ENCODE measurements at places on chromosomes 7 and 10.

DNA sequence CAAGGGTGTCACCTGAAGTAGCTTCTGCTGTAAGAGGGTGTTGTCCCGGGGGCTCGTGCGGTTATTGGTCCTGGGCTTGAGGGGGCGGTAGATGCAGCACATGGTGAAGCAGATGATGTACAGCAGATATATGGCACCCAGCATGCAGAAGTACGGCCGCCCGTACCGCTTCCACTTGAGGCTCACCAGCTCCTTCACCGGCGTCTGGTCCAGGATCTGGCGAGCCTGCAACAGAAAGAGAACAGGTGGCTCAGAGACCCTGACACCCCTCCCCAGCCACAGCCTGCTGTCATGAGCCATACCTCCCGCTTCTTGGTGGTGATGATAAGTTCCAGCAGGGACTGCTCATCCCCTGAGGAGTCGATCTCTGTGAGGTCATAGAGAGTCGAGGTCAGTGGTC, 10.1 kb downstream of the TRPV6 start:
- DNase-seq: no peak

- DNase-seq: peak; percentile 64
These were observed 10.4 kb downstream of the STMP1 start for GRCh38 chr7:135672560-135673359.

GRCh38 chr7:31102973-31103850, 51.1 kb downstream of the ADCYAP1R1 start:
- no peak for DNase-seq

GRCh38 chr7:47465191-47465590, 116.7 kb downstream of the TNS3 start:
- no peak for DNase-seq

- no peak for DNase-seq
These were observed 216.9 kb downstream of the GLI3 start for GRCh38 chr7:42020061-42020460.

DNA sequence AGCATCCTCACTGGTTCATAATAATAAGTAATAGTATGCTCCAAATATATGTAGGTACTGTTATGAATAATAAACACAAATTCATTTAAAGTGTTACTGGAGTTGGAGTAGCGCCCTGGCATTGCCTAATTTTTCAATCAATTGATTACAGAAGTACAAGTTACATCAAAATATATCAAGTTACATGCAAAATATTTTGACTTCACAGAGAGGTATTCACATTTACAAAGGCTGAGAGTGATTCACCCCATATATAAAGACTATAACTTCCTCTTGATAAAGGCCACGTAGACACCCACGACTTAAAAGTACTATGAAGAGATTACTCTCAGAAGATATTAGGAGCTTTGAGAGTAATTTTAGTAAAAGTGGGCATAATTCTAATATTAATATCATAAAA, 13.6 kb upstream of the COL17A1 start:
- DNase-seq: no peak

DNA sequence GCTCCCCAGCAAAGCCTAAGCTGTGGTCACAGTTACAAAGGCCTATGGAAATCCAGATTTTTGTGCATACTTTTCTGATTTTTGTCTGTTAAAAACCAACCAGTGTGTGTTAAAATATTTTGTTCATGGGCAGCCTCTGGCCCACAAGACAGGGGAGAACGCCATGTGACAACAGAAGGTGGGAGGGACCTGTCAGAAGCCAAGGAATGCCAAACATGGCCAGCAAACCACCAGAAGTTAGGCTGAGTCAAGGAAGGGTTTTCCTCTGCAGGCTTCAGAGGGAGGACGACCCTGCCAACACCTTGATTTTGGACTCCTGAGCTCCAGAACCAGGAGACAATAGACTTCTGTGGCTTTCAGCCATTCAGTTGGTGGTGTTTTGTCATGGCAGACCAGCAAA, 127.3 kb downstream of the CUL2 start:
- DNase-seq: no peak

DNA sequence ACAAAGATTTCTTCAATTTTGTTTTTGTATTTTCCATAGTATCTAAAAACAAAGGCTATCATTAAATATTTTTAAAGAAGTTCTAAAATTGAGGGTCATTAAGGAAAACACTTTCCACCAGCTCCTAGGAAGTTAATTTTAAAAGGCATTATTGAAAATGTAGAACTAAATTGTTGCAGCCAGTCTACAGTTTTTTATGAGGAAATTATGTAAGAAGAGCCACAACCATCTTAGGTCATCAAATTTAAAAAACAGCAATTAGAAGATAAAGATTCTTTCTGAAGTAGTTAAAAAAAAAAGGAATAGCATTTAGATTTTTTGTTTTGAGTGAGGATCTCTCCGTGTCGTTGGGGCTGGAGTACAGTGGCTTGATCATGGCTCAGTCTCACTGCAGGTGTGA, 161.7 kb downstream of the NRBF2 start:
- no peak for DNase-seq

DNA sequence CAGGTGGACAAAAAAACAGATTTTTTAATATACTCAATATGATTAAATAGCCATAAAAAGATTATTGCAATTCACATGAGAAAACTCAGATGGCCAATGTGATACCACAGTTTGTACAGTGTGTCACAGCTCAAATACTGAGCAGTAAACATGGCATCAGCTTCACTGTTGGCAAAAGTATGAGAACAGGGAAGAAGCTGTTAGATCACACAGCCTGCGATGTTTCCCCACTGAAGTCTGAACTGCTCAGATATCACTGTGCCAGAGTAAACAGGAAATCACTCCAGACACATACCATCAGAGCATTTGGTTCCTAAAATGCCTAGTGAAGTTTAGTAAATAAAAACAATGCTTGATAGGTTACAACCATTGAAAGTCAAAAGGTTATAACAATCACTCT, 347.8 kb downstream of the ETV1 start:
- DNase-seq: no peak

GRCh38 chr10:28967031-28967430, 289.7 kb downstream of the BAMBI start:
- no peak for DNase-seq

DNA sequence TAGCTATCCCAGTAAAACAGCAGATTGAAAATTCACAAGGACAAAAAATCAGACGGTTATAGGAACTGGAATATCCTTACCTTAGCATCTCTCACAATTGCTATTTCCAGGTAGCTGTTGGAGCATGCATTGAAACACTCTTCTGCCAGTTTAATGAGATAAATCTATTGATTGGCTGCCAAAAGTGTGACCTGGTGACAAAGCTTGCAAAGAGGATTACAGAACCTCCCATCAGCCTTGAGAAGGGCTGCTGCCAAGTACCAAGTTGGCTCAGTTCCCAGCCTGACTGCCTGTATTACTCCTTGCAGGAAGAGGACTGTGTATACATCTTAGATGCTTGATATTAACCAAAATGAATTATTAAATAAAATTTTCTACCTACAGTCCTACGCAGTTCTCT, 5.1 kb downstream of the PRLHR start:
- no peak for DNase-seq

DNA sequence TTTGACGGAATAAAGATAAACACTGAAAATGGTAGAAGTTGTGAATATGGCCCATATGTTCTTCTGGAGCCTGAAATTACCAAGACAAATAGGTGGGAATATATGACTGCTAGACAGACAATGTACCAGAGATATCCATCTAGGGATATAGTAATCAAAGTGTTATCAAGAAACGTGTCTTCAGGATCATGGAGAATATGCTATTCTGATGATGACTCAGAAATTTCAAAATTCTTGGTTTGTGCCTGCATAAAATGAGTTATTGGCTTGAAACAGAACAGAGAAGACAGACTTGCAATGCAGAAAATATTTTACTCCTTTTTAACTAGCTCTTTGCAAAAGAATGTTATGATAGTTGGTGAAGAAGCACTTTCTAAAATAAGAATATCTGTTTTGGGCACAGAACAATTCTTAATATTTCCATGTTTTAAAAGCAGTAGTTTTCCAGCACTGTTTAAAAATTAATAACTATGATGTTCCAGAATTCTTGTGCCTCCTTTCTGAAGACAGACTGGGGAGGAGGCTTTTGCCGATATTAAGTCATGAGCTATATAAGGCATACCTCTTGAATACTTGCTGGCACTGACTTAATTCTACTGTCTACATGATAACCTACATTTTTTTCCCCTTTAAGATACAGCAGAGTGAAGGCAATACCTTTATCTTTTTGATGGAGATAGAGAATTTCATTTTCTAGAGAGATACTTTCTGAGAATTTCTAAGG, 34.4 kb upstream of the CABCOCO1 start:
- no peak for DNase-seq

DNA sequence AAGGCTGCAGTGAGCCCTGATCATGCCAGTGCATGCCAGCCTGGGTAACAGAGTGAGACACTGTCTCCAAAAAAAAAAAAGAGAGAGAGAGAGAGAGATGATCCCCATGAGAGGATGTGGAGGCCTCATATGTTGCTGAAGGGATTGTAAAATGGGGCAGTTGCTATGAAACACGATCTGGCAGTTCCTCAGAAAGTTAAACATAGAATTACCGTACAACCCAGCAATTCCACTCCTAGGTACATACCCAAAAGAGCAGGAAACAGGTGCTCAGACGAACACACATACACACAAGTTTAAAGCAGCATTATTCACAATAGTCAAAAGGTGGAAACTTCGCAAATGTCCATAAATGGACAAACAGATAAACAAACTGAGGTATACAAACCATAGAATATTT, 27.4 kb upstream of the CYTH3 start:
- DNase-seq: no peak

- DNase-seq: no peak
These were observed 30.7 kb upstream of the RBM20 start for GRCh38 chr10:110613341-110613995.

- DNase-seq: no peak
These were observed 12.0 kb downstream of the CACUL1 start for GRCh38 chr10:118742782-118743181.

DNA sequence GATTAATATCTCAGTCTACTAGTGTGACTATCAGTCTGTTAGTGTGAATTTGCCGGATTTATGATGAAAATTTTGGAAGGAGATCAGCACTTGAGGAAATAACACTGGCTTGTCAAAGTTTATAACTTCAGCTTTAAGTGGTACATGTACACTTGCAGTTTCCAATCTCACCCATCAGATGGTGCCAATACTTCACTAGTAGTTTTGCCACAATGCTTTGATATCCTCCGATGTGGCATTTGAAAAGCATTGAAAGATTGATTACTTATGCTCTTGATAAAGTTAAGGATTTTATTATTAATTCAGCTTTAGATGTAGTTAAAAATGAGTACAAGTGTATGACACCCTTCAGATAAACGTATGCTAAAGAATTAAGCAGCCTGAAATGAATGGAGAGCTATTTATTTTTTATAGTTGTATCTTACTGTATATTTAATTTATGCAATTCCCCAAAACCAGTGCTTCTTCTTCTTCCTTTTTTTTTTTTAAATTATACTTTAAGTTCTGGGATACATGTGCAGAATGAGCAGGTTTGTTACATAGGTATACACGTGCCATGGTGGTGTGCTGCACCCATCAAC, 98.2 kb downstream of the ANLN start:
- DNase-seq: peak; percentile 44

DNA sequence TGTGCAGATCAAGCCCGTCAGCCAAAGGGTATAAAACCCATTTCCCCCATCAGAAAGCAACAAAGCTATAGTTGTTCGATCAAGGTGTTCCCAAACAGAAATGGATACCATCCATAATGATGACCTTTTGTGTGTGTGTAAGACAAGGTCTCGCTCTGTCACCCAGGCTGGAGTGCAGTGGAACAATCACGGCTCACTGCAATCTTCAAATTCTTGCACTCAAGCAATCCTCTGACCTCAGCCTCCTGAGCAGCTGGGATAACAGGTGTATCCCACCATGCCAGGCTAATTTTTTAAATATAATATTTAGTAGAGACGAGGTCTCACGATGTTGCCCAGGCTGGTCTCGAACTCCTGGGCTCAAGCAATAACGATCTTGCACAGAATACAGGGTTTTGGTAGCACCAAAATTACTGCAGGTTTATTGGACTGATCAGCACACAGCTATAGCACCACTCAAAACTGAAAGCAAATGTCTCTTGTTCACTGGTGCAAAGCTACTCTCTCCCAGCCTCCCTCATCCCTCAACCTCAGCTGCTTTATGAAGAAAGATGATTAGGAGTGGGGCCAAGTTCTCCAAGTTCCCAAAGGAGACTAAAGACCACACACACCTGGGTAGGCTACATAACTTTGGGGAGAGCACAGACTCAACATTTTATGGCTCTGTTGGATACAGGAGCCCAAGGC, 80.5 kb downstream of the ABI1 start:
- DNase-seq: no peak

- DNase-seq: no peak
These were observed 215.4 kb downstream of the TWIST1 start for GRCh38 chr7:18901982-18902421.

- DNase-seq: no peak
These were observed 4.4 kb upstream of the VSTM4 start for GRCh38 chr10:49119746-49120145.

DNA sequence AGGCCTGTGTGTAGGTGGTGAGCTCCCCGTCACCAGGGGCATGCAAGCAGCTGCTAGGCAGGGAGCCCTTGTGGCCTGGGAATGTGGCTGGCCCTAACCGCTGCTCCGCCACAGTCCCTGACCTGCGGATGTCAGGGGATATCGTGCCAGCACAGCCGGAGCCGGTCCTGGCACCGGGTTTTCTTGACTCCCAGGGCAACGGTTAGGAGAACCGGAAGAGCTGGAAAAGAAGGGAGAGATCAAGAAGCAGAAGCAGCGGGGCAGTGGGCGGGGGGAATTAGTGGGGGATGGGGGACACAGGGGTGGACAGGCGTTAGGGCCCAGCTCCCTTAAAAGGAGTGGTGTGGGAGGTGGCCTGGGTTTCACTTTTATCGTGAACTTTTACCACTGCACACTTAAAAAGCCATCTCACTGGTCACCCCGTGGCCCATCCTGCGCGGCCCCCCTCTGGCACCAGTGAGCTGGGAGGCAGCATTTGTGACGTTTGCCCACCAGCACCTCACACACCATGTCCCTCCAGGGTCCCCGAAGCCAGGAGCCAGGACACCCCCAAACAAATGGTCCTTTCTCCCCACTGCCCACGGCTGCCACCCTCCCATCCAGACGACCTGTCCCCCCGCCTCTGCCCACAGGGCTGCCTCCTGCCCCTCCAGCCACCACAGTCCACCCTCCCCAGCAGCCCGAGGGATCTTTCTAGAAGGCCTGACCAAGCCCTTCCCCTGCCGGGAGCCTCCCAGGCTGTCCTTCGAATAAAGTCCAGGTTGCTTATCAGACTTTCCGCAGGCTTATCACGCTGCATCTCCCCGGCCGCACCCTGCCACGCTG, 1.8 kb upstream of the MICALL2 start:
- DNase-seq: peak; percentile 67

DNA sequence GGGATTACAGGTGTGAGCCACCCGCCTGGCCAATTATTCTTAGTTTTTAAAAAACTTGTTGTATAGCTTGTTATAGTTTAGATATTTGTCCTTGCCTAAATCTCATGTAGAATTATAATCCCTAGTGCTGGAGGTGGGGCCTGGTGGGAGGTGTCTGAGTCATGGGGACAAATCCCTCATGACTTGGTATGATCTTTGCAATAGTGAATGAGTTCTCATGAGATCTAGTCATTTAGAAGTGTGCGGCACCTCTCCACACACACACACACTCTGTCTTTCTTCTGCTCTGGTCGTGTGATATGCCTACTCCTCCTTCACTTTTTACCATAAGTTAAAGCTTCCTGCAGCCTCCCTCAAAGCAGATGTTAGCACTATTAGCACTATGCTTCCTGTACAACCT, 37.2 kb downstream of the FAM149B1 start:
- no peak for DNase-seq

GRCh38 chr10:118374404-118374803, 32.3 kb upstream of the FAM204A start:
- no peak for DNase-seq

All from iPS-NIHi11 (cell line).